KG1 (cell line): ENCODE measurements at places on chromosomes 16 and 17.

GRCh38 chr17:15260376-15261257 lies 4.5 kb downstream of the PMP22 start:
- DNase-seq, result no peak

GRCh38 chr16:7615565-7615964 lies 282.9 kb downstream of the RBFOX1 start:
- no peak for DNase-seq

DNA sequence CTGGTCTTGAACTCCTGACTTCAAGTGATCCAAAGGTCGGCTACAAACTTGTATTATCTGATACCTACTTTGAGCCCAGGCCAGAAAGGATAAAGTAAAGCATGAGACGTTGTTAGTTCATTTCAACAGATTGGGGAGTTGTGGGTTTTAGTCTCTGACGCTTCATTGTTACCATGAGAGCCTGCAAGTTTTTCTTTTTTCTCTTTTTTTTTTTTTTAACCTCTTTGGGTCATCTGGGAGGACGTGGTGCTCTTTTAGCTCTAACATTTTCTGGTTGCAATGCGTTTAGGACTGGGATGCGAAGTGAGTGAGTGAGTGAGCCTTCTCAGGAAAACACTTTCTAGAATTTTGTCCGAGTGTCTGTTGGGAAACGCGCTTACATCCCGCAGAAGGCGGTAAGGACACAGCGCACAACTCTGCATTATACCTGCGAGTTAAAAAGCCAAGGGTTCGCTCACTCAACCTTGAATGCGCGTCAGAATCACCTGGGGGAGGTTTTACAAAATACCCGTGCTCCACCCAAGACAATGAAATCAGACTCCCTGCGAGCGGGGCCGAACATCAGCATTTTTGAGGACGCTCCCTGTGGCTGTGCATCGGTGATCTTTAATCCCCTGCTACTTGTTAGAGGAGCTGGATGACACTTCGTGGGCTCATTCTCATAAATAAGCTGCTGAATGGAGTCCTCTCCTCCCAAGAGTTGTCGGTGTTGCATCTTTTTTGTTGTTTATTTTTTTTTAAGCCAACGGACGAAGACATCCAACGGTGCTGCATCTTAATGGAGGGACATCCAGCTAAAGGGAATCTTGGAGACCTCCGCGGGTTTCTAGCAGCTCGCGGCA lies 629 bp upstream of the RNF135 start:
- peak; percentile 66 for DNase-seq

DNA sequence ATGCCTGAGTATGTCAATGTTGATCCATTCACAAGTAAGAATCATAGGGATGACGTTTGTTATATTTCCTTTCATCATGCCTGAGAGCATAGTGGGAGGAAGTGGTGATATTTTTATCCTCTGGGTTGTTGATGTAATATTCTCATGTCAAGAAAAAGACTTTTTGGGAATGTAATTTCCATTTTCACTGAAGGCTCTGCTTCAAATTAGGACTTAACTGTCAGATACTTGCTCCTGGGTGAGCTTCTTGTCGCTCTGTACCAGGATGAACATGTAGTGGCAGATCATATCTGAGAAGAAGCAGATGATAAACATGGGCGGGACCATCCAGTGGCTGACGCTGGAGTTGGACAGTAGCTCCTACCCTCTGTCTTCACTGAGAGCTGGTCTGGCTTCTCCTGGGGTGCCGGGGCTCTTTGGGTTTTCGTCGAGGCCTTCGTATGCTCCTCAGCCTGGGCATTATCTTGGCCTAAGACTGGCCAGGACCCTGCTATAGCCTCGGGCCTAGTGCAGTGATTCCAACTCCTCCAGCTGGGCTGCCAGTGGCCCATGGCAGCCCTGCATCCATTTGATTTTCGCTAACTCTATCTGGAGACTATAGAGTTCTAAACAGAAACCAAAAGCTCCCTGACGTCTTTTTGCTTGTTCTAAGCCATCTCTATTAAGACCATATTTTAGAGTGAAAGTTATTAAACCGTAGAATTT lies 19.7 kb downstream of the CYB5B start:
- no peak for DNase-seq

DNA sequence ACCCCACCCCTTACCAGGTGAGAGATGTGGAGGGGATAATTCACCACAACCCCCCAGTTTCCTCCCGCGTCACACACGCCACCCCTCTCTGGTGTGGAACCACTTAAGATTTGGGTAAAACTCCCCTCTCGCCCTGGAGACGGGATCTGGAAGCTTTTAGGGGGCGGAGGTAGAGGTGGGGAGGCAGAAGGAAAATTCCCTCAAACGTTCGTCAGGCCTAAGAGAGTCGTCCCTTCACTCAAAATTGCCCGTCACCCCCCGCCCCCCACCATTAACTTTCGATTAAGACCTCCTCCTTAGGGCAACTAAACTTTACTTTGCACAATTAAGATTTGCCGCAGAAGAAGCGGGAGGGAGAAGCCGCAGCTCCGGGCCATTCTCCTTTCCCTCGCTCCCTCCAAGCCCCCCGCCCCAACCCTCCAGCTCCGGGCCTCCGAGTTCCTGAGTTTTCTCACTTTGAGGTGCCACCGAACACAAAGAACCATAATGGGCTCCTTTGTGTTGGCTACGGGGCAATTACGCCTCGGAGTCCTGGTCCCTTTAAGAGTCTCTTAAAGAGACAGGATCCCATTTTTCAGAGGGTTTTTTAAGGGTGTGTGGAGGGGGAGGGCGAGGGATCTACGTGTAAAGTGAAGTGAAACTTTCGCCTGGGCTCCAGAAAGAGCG lies 985 bp upstream of the FZD2 start:
- no peak for DNase-seq

DNA sequence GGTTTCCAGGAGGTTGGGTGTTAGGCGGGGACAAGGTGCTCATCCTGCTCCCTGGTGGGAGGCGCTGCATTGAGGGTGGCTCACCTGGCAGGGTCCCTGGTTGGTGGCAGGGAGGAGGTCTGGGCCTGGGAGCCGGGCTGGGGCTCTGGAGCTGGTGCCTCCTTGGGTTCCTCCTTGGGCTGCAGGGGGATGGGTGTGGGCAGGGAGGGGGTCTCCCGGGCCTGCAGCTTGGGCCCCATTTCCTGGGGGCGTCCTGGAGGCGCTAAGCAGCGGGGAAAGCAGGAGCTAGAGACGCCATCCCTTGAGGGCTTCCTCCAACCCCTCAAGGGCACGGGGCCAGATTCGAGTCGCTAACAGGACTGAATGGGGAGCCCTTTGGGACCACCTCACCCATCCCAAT lies 11.1 kb downstream of the CNGB1 start:
- DNase-seq, result no peak

- DNase-seq, result no peak
These were observed 26.5 kb downstream of the GNPTG start for GRCh38 chr16:1378087-1378803.
